Renal pelvis (tissue), 12 donors: ENCODE measurements at places on chromosomes 16 and 17. TPM values are rescaled to one million over a fixed set of nuclear protein-coding genes. Genes with fewer than 3 reads are reported as not detected.

Gene CCDC102A
- 19.6 TPM for polyA plus RNA-seq

Gene SLC47A2
- 12.3 TPM for polyA plus RNA-seq

Gene KRT40
- not detected for polyA plus RNA-seq

Gene CACNG5
- 2.9 TPM for polyA plus RNA-seq

Gene FZD2
- polyA plus RNA-seq: 30.7 TPM

Gene STUB1
- polyA plus RNA-seq: 133 TPM

Gene SP6
- 3.5 TPM for polyA plus RNA-seq

Gene PPY
- polyA plus RNA-seq: 0.52 TPM

Gene TMEM92
- polyA plus RNA-seq: 3.2 TPM

Gene ZNF287
- polyA plus RNA-seq: 9.4 TPM

Gene SRCIN1
- 4.2 TPM for polyA plus RNA-seq

Gene LRRC36
- polyA plus RNA-seq: 2.9 TPM

Gene SLC16A3
- 15.2 TPM for polyA plus RNA-seq

Gene KANSL1
- 75.6 TPM for polyA plus RNA-seq

Gene ABCA9
- 6.6 TPM for polyA plus RNA-seq

Gene SLC47A1
- polyA plus RNA-seq: 26.3 TPM

Gene IFI35
- 10.3 TPM for polyA plus RNA-seq

Gene NEUROD2
- 0.01 TPM for polyA plus RNA-seq

Gene STARD3
- polyA plus RNA-seq: 54.3 TPM

Gene TEX14
- 1.3 TPM for polyA plus RNA-seq

Gene CRYBA1
- polyA plus RNA-seq: not detected

Gene IL17C
- not detected for polyA plus RNA-seq

Gene PRSS27
- 2.8 TPM for polyA plus RNA-seq

Gene ZG16B
- polyA plus RNA-seq: 0.21 TPM

Gene CMTM2
- polyA plus RNA-seq: 0.90 TPM

Gene LRRC46
- 4.1 TPM for polyA plus RNA-seq

Gene ABCA5
- polyA plus RNA-seq: 33.3 TPM

Gene NEK8
- polyA plus RNA-seq: 12.4 TPM

Gene TBC1D3C
- polyA plus RNA-seq: not detected

Gene PHKB
- polyA plus RNA-seq: 65.9 TPM

Gene DNAAF1
- 7.7 TPM for polyA plus RNA-seq

Gene SPNS2
- 44.2 TPM for polyA plus RNA-seq
